HFFc6 (cell line): ENCODE measurements at places on chromosomes 5 and 9.

DNA sequence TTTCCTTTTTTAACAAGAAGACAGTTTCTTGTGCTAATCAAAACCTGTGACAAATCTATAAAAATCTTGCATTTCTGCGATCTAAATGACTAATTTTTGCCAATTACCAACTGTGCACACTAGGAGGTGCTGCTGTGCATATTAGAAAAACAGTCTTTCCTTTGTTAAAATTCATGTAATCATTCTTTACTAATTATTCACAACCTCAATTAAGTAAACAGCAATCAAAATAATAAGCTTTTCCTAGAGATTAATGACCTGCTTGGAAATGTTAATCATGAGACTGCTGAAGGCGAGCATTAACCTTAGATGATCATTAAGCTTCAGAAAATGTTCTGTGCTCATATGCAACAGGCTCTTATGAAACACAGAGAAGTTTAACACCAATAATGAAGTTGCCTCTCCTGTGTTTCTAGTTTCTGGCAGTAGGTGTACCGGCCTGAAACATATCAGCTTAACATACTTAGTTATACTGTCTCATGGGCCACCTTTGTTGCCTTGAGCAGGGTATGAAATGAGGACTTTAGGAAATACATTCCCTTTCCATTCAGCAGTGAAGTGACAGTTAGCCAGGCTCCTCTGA, 17.7 kb downstream of the RFESD start:
- peak; percentile 30 for DNase-seq

DNA sequence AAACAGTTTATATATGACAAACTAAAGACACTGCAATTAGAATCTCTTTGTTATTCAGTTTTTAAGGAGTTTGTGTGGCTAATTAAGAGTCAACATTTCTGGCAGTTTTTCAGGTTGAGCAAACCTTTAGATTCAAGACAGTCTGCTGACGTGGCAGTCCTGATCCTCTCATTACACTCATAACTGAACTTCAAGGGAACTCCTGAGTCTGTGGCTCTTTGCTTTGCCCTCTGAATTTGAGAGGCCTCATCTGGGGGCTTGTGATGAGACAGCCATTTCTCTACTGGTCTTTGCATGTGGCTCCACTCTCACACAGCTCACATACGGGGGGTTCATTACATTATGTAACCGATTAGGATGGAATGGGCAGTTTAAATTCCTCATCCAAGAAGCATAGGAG, 182.9 kb upstream of the MEF2C start:
- DNase-seq = no peak

DNA sequence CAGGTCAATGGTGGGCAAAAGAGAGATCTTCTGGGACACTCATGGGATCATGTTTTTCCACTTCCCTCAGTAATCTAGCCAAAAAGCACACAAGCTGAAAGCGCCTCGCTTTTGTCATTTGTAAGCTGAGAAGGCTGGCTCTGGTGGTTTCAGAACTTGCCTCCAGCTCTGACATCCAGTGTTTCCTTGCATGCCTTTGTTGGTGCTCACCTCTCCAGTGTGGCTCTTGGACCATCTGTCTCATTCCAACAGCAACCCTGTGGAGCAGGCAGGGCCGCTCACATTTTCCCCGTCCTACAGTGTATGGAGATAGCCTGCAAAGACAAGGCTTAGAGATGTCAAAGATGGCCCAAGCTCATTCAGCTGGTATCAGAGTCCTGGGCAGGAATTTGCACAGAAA, 160.8 kb upstream of the KLF4 start:
- DNase-seq = peak; percentile 61

- DNase-seq = no peak
These were observed 119.2 kb downstream of the MSX2 start for GRCh38 chr5:174843263-174844250.

DNA sequence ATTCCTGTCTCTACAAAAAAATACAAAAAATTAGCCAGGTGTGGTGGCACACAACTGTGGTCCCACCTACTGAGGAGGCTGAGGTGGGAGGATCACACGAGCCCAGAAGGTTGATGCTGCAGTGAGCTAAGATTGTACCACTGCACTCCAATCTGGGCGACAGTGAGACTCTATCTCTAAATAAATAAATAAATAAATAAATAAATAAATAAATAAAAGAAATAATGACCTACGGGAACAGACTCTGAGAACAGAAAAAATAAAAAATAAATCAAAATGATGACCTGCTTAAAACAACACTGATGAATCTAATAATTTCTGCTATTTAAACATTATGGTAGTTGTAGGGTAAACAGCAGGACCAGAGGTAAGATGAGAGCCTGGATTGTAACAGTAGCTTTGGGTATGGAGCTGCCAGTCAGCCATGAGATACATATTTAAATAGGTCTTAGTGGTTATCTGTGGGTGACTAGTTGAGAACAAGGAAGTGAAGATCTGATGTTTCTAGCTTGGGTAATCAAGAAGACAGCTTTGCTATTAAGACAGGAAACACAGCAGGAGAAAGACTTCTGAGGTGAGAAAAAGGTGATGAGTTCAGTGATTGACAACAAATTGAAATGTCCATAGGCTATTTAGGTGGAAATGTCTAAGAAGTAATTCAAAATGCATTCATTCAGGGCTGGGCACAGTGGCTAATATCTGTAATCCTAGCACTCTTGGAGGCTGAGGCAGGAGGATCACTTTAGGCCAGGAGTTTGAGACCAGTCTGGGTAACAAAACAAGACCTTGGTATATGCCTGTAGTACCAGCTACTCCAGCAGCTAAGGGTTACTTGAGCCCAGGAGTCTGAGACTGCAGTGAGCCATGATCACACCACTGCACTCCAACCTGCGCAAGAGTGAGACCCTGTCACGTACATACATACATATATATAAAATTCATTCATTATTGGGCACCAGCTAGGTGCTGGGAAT, 11.0 kb downstream of the RNF145 start:
- DNase-seq = no peak

DNA sequence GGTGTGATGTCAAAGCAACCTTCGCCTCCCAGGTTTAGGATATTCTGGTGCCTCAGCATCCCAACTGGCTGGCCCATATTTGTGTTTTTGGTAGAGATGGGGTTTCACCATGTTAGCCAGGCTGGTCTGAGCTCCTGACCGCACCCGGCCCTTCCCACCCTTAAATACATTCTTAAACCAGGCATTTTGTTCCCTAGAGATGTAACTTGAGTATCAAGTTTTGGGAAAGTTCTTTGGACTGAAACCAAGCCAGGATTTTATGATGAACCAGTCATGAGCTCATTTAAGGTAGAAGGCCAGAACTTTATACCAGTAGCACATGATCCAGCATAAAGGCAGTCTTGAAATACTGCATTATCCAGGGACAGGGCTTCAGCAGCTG, 3.5 kb downstream of the RPL7A start:
- DNase-seq = no peak

- peak; percentile 7 for DNase-seq
These were observed 330.7 kb downstream of the PDE4D start for GRCh38 chr5:59562756-59563389.

DNA sequence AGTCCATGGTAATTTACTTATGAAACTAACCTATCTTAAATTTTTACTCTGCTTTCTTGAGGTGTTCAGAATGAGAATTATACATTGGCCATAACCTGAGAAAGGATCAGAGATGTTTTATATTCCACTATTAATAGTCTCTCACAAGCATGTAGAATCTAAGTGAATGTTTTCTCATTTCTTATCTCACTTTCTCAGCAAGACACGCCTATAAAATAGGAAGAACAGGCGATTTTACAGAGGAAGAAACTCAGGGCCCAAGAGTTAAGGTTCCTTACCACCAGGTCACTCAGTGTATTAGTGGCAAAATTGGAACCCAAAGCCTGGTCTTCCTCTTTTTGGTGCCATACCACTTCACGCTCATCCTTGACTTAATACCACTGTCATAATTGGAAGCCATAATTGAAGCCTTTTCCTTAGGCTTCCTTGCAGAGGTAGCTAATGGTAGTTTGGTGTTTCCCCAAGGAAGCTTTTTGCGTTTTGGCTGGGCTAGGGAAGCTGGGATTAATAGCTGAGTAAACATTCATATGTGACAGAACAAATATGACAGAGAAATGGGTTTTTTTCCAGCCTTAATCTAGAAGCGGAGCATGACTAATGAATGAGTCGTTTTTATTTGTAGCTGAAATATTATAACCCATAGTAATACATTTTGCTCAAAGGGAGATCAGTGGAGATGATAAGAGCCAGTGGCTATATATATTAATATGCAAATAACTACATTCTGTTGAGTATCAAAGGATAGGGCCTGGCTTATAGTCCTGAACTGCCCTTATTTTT, 16.9 kb downstream of the HMGXB3 start:
- DNase-seq = peak; percentile 69

GRCh38 chr5:36600917-36601527, 5.4 kb upstream of the SLC1A3 start:
- DNase-seq = no peak

DNA sequence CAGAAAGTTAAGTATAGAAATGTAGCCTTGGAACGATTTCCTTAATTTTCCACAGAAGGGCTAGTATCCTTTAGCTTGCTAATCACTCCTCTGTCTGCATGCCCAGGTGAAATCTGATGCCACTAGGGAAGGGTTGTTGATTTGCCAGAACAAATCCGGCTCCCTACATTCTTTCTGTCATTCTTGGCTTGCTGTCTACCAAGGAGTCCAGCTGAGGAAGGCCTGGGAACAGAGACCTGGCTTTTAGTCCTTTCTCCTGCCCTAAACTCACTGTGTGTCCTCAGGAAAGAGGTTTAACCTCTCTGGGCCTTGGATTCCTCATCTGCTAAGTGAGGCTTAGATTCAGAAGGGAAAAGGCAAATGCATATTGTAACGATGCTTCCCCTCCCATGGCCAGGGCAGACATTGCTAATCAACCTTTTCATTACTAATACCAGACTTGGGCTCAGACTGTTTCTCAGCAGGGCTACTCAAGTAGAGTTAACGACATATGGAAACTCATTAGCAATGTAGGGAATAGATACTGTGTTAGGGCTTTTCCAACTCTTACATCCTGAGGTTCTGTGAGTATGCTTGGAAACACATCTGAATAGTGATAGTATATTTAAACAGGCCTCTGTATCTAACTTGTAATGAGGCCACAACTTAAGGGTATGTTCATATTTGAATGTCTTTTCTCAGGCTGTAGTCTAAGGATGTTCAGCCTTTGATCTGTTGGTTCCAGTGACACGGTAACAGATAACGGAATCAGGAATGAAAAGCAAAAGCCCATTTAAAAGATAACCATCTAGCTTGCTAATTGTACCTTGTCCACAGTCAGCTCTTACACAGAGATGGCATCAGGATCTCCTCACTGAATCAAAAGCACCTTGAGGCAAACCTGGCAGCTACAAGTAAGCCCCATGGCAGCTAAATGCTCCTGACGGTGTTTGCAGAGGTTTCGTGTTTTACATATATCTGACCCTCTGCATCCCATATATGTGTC, 4.1 kb downstream of the GALNT10 start:
- DNase-seq = peak; percentile 43

- no peak for DNase-seq
These were observed 31.7 kb upstream of the NXNL2 start for GRCh38 chr9:88503081-88503844.

DNA sequence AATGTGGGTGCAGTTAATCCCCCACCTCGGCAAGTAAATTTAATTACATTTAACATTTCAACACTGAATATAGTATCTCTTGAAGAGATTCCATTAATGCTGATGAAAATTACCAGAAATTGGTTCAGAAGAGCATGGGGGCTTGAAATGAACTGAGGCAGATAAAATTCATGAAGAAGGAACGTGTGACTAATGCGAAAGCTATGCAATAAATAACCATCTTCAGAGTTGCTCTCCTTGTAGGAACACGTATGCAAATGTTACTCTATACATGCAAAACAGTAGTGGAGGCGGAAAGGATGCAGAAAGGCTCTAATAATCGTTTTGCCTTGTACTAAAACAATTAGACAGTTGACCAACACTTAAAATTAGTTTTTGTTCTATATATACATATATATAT, 320.2 kb downstream of the CTNND2 start:
- no peak for DNase-seq

DNA sequence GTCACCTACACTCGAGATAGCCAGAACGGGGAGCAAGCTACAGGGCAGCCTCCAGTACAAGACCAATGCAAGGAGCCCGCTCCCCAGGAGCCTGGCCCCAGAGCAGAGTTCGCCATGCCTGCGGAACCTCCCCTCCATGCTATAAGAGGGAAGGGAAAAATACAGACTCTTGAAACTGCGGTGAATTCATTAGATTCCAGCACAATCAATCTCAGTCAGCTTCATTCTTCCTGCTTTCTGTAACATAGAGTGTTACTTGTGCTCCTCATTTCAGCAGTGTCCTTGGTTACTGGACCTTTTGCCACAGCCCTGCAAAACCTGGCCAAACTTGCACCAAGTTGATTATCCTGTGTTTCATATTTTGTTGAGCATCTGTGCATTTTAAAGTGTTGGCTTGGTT, 22.2 kb upstream of the CREBRF start:
- no peak for DNase-seq

DNA sequence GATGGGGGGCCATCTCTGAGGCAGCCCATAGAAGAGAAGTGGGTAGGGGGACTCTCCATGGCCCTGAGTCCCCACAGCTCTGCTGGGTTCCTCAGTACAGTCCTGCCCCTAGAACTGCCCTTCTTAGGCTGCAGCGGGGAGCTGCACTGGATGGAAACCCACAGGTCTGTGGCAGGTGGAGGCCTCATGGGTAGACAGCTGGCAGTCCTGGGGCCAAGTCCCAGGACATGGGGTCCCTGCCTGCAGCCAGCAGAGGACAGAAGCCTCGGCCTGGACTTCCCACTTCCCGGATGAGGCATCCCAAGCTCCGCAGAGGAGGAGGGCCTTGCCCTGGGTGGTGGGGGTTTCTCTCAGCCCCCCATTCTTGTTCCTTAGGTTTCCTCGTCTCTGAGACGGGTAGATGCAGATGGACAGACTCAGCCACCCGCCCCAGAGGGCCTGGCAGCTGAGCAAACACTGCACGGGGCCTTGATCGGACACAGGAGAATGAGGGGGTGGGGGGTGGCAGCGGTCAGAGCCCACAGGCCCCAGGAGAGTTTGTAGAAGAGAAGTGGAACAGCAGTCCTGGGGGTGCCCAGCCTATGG, 153.8 kb downstream of the C9orf50 start:
- DNase-seq = no peak

DNA sequence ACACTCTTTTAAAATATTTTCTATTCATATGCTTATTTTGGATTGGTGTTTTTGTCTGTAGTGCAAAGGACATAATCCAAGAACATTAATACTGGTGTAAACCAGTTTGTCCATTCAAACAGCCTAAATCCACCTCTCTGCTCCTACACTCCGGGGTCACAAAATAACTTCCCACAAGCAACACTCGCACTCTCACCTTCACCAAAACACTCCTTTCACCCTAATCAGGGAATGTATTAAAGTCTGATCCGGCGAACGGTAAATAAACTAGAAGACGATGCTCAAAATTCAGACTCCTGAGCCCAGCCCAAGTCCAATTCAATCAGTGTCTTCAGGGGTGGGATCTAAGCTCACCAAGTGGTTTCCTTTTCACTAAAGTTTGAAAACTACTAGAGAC, 649 bp downstream of the AP3B1 start:
- no peak for DNase-seq
